ENCODE measurements at places on chromosomes 2 and 18.

DNA sequence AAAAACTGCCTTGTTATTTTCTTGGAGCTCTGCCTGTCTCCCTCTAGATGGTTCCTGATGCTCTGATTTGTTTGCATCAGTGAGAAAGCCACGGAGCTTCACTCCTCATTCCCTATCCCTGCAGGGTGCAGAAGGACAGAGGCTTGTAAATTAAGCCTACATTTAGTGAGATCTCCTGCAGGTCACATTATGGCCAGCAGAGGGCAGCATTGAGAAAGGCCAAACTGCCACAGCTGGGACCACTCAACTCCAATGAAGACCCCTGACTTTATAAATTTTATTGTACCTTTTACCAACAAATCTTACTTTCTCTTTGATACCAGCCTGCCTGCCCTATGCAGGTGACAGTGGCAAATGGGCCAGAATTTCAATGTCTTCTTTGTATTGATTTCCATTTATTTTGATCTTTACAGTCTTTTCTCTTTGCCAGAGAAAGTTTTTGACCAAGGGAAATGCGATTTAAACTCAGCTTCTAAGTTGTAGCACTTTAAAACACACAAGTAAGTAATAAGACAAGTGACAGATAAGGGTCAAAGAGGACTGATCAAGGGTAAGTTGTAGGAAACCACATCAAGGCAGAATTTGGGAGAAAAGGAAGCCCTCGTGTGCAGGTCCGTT is 1029.1 kb upstream of the KLHL29 start:
- DNase-seq, result no peak

- DNase-seq, result no peak
Observed at GRCh38 chr2:126792993-126793392, 105.7 kb upstream of the TEX51 start.

GRCh38 chr2:183614799-183615435 is 490.7 kb downstream of the NUP35 start:
- no peak for DNase-seq

GRCh38 chr2:237312021-237312755 is 101.8 kb downstream of the COL6A3 start:
- no peak for DNase-seq

DNA sequence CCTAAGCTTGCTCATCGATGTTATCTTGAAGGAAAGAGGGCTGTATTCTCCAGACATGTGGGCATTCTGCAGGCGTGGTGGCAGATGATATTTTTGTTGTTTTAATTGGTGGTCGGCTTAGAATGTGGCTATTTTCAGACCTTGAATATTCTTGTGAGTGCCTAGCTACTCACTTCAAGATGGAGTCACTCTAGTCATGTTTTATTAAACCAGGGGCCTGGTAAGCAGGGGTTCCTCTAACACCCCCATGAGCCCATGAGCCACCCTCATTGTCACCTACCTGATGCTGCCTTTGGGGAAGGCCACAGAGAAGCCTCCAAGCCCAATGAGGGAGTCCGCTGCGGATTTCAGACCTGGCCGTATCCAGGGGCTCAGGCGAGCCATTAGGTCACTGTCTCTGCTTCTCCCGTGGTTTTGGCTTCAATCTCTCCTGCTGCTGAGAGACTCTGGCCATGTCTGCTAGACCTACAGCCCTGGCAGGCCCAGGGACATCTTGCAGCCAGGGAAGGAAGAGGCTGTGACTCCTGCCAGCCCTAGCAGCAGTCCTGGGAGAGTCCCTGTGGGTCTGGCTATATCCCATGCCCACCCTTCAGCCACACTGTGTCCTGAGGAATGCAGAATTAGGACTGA is 16.3 kb upstream of the KLF11 start:
- DNase-seq, result no peak

GRCh38 chr2:186254759-186255158 is 231.3 kb upstream of the ZC3H15 start:
- no peak for DNase-seq

DNA sequence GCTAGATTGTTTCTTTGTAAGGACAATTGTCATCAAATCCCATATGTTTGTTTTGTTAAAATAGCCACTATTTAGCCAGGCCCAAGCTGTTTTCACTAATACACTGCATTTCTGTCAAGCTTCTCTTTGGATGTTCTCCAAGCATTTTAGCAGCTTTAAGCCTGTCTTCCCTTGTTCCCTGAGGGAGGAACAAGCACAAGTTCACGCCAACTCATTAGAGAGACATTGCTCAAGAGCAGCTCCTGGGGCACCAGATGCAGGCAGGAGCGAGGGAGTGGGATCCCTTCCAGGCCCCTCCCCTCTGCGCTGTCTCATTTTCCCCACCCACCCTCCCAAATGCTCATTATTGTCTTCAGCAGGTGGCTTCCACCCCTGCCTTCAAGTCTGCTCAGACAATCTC is 32.6 kb upstream of the PPP3R1 start:
- no peak for DNase-seq

DNA sequence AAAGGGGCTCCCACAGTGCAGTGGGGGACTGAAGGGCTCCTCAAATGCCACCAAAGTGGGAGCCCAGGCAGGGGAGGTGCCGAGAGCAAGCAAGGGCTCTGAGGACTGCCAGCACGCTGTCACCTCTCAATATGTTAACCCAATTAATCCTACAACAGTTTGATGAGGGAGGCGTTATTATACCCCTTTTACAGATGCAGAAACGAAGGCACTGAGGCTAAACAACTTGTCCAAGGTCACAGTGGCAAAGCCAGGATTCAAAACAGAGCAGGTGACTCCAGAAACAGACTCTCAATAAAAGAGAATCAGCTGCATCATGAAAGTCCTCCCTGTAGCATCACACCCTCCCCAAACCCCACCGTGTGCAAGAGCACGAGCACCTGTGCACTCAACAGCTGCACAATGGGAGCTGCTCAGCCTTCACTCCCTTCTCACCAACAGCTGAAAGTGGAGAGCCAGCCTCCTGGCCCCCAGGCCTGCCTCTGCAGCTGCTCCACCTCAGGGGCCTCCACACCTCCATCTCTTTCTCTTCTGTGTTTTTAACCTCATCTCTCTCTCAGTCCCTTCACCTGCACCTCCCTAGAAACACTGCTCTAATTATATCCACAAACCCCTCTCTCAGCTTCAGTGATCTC is 8.1 kb downstream of the NPC1 start:
- no peak for DNase-seq

DNA sequence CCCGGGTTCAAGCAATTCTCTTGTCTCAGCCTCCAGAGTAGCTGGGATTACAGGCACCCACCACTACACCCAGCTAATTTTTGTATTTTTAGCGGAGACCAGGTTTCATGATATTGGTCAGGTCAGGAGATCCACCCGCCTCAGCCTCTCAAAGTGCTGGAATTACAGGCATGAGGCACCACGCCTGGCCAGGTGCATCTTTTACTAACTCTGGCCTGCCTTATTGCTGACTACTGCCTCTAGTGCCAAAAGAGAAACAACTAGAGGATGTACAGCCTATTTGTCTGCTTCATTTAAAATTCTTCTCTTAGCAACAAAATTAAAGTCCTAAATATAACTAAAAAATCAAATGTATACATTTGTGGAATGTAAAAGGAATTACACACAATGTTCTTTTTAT is 115.4 kb downstream of the BMPR2 start:
- no peak for DNase-seq

- no peak for DNase-seq
Observed at GRCh38 chr2:55553321-55553720, 33.8 kb downstream of the CFAP36 start.

GRCh38 chr2:79090693-79091092 is 2.9 kb upstream of the REG1B start:
- no peak for DNase-seq

DNA sequence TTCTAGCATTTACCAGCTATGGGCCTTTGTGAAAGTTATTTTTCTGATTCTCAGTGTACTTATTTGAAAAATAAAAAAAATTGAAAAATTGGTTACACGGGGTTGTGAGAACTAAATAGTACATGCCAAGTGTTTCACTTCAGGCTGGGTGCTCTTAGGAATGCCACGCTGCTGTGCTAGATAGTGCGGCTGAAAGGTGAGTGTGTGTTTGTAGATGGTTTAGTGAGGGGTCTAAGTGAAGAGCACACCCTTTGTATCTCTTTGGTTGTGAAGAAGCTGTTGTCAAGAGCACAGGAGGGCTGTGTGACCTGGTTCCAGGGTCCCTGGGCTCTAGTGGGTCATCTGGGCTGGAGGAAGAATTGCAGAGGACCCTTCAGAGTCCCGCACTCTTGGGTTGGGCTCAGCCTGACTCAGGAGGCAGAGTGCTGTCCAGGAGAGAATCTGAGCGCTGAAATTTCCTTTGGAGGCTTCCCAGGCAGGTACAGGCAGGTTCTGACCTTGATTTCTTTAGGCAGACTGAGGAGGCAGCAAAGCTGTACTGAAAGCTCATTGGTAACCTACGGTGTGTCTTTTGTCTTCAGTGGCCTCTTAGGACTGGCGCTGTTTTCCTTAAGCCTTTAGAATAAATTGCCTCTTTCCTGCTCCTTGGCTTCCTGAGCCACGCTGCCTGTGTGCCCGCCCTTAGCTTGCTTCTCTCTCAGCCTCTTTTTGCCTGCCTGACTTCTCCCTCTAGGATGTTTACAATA is 44.4 kb downstream of the MAP4K4 start:
- DNase-seq, result no peak

DNA sequence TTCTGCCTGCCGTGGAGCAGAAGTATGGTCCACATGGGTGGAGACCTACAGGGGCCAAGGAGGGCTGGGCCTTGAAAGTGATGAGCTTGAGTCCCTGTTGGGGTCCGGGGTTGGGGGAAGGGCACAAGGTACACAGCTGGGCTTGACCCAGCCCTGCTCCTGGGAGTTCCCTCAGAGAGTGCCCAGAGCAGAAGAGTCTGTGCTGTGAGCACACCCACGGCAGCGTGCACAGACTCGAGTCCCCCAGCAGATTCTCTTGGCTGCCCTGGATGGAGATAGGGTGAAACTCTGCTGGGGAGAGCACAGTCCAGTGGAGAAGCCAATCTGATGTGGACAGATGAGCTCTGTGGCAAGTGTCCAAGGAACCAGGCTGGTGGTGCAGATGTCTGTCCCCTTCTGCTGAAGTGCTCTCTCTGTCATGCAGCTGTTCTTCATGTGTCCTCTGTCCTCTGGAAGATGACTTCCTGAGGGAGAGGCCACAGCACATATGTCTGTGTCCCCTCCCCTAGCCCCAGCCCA is 27.5 kb downstream of the INPP4A start:
- DNase-seq, result peak; percentile 32

GRCh38 chr2:11343650-11344341 is 640 bp downstream of the ROCK2 start:
- DNase-seq, result no peak

DNA sequence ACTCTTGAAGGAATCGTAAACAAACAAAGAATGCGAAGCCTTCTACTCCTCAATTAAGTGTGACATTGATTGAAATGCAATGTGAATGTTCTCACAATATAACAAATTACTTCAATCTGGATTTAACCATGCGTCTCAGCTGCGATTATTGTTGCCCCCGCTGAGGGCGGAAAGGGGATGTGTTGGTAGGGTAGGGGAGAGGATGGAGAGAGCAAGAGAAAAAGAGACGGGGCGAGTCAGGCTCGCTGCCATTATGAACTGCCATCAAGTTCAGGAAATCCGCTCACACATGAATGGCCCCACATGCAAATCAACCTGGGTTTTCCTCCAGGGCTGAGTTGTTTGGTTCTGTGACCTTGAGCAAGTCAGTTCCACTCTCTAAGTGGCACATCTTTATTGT is 129.8 kb downstream of the PXDN start:
- DNase-seq, result no peak

DNA sequence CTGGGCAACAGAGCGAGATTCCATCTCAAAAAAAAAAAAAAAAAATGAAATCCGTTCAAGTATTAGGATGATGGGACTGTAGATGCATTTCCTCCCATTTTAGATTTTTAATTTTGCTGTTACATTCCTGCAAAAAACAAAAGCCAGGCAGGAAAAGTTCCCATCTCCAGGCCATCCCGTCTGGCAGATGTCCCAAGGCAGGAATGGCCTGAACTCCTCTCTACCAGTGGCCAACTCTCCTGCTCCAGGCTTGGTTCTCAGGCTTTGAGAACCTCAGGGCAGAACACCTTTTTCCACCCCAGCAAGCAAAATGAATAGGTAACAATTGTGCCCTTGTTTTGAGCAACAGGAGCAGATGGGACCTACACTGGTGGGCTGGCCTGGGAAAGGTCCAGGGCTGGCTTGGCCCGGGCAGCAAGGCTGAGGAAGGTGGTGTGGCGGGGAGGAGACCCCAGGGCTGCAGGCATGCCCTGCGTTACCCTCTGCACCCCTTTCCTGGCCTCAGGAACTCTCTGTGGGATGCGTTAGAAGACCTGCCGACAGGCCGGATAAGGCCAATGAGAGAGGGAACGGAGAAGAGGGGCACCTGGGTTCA is 86.0 kb downstream of the FAM210A start:
- DNase-seq, result no peak

DNA sequence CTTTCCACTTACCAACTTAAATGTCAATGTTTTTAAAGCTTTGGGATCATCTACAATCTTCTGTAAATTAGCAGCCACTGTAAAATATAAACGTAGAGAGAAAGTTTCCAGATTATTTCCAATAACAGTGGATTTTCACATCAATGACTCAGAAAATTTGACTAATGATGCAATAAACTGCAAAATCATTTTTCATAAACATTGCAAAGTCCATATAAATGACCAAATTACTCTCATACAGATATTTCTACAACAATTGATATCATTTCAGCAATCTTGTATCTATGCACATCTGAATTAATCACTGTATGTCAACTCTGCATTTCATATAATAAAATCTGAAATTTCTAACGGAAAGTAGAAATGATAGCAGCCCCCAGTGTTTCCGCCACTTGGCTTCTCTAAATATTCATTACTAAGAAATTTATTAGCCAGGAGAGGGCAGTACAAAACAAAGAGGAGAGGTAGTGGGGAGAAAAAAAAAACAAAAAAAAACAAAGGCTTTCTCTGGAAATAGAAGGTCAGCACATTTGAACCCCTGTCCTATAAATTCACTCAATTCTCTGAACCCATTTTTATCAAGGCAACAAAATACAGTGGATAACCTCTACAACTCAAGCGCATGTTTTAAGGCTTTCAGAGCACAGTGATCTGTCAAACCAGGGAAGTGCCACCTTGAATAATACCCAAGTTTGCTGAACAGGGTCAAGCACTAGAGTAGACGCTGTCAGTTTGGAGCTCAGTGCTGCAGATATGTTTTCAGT is 282.6 kb downstream of the STK39 start:
- DNase-seq, result no peak

- DNase-seq, result no peak
Observed at GRCh38 chr2:196961889-196962288, 35.4 kb upstream of the PGAP1 start.

- DNase-seq, result no peak
Observed at GRCh38 chr2:197838036-197838435, 33.6 kb downstream of the PLCL1 start.

DNA sequence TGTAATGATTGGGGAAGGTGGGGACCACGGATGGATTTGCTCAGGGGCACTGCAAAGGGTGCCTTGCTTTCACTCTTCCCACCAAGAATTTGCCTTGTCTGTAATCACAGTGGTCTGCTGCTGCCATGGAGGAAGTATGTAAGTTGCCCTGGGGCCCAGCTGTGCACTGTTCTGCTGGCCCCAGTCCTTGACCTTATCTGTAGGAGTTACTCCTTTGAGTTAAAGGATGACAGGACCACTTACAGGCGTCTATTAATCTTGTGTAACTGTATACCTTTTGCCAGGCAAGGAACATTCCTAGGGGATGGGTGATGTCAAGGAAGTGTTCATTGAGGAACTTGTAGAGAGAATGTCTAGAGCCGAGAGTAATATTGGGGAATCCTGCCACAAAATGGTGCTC is 212.8 kb upstream of the LRRTM1 start:
- no peak for DNase-seq

- no peak for DNase-seq
Observed at GRCh38 chr2:233416706-233417105, 62.4 kb downstream of the DGKD start.

- DNase-seq, result no peak
Observed at GRCh38 chr2:128320906-128321771, 2.5 kb upstream of the HS6ST1 start.

All from NCI-H524 treated with DMSO at 0.1 percent for 48 hours (cell line).